ENCODE measurements at places on chromosomes 3 and 15.

GRCh38 chr3:42714171-42714852, 11.7 kb upstream of the HHATL start:
- DNase-seq, result no peak

DNA sequence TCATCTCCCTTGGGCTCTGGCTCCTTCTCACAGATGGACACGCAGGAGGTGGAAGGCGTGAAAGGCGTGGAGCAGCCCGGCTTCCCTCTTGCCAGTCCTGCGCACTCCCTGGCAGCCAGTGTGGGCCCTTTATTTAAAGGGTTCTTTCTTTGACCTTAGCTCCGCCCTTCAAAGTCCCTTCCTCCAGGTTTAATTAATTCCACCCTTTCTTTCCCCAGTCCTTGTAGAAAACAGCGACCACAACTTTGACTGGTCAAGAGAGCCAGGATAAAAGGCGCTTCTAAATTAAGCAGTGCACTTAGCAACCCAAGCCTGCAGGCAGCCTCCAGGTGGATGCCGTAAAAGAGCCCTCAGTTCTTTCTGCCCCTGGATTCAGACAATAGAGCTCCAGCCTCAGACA, at the start of gene HDC:
TSS of gene HDC (minus strand) at position 107 of the 400 bp plus-strand sequence. CDS start at position 4, 103 bp downstream.
- no peak for DNase-seq

GRCh38 chr15:62739507-62739906, 303.0 kb upstream of the TPM1 start:
- no peak for DNase-seq

- DNase-seq, result no peak
Measured at GRCh38 chr15:78995921-78996893, 51.4 kb upstream of the CTSH start.

GRCh38 chr3:48688737-48689075, 3.0 kb upstream of the NCKIPSD start:
- DNase-seq, result no peak

GRCh38 chr3:177596816-177597271, 399.6 kb upstream of the TBL1XR1 start:
- DNase-seq, result no peak

- DNase-seq, result no peak
Measured at GRCh38 chr3:12751571-12751970, 7.5 kb downstream of the TMEM40 start.

- DNase-seq, result no peak
Measured at GRCh38 chr3:67383379-67383778, 271.0 kb downstream of the SUCLG2 start.
